ENCODE measurements at places on chromosomes 1 and 21.

- no peak for DNase-seq
Measured at GRCh38 chr1:21926065-21926464, 11.0 kb downstream of the HSPG2 start.

DNA sequence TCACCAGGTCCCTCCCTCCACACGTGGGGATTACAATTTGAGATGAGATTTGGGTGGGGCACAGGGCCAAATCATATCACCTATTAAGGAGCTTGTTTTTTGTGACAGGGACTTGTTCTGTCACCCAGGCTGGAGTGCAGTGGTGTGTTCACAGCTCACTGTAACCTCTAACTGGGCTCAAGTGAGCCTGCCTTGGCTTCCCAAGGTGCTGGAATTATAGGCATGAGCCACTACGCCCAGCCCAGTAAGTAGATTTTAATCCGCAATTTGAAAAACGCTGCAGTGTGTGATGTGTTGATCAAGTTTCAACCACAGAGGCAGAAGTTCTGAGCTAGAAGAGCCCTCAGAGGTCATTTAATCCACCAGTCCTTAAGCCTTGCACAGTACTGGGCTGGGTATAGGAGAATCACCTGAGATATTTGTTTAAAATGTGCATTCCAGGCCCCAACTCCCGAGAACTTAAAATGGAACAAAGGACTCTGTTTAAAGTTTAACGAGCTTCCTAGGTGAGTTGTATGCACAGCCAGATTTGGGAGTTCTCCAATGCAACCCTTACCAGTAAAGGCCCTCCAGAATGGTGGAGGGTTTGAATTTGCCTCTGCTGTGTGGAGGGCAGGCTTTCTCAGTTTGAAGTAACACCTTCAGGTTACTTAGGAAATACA is 13.4 kb downstream of the RPL11 start:
- DNase-seq: no peak

GRCh38 chr1:204420039-204421004 is 8.7 kb upstream of the PPP1R15B start:
- no peak for DNase-seq

DNA sequence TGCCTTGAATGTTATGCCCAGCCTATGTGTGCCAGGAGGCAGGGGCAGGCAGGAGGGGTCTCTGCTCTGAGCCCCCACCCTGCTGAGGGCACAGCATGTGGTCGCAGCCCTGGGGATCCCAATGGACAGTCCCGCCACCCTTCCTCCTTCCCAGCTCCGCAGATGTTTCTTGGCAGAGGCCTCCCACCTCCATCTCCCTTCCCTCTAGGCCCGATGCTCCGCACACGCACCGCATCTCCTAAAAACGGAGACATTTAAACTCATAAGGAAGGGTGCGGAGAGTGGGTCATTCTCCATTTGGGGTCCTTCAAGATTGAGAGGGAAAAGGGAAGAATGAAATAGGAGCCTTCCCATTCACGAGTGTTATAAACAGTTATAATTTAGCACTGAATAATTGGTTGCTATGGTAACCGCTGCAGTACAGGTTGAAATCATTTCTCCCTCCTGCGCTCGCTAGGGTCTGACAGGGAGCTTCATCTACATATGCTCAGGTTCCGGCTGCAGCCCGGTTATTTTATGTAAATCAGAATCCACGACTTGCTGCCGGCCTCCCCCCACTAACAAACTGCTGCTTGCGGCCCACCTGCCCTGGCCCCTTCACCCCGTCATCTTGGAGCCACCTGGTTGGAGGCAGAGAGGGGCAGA is 16.0 kb downstream of the CHD5 start:
- no peak for DNase-seq

DNA sequence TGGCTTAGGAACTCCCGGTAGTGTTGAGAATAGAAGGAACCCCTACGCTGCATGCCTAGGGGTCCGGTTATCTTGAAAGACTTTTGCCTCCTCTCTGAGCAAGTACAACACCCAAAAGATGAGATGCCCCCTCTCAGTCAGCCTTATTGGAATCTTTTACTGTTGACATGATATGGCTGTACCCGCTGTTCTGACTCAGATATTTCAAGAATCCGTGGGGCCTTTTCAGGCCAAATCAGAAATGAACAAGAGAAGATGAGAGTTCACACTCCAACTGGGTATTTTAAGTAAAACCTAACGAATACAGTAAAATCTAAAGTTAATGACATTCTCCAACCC is 164.2 kb downstream of the PPIAL4G start:
- no peak for DNase-seq

Data from stimulated activated CD8-positive, alpha-beta memory T cell treated with anti-CD3 and anti-CD28 coated beads, Interleukin-2, amount 100 ng/mL, for 48 hours (primary cell).